ENCODE measurements at places on chromosomes 12 and 14. TPM values are rescaled to one million over a fixed set of nuclear protein-coding genes. Genes with fewer than 3 reads are reported as not detected.
A peak's percentile ranks its signal among the peaks of the same experiment; 100 is the strongest.

Gene L2HGDH
- total RNA-seq = 2.0 TPM

Gene GALNT9
- total RNA-seq = not detected

Gene SAMD4A
- total RNA-seq = 47.4 TPM

GRCh38 chr12:120965534-120966091, 12.7 kb upstream of the HNF1A start:
- no peaks in the 10 kb centered on the region for H3K4me1 ChIP-seq
- H3K36me3 ChIP-seq = no peaks in the 10 kb centered on the region
- no peaks in the 10 kb centered on the region for H3K27me3 ChIP-seq
- no peak for DNase-seq
- H3K4me3 ChIP-seq = no peak overlapping the region
- no peak overlapping the region for H3K27ac ChIP-seq

- H3K4me3 ChIP-seq = no peak overlapping the region
- H3K4me1 ChIP-seq = no peaks in the 10 kb centered on the region
- H3K27me3 ChIP-seq = no peaks in the 10 kb centered on the region
- H3K36me3 ChIP-seq = no peaks in the 10 kb centered on the region
- no peak for DNase-seq
Observed at GRCh38 chr14:55706893-55707292, 126.9 kb downstream of the KTN1 start.

DNA sequence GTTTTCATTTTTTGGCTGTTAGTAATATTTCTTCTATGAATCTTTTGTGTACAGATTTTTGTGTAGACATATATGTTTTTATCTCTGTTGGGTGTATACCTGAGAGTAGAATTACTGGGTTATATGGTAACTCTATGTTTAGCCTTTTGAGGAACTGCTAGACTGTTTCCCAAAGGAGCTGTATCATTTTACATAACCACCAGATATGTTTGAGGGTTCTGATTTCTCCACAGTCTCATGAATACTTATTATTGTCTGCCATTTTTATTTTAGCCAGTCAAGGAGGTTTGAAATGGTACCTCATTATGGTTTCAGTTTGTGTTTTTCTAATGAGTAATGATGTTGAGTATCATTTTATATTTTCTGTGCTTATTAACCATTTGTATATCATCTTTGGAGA, 1.9 kb downstream of the PCNX4 start:
- H3K4me3 ChIP-seq = peak overlapping the region; percentile 73
- no peaks in the 10 kb centered on the region for H3K27me3 ChIP-seq
- H3K27ac ChIP-seq = peak overlapping the region; percentile 97
- no peak for DNase-seq
- peaks cover 39% of the 10 kb centered on the region for H3K4me1 ChIP-seq

GRCh38 chr12:115620816-115621215, 656.7 kb downstream of the MED13L start:
- H3K27ac ChIP-seq = no peak overlapping the region
- no peak overlapping the region for H3K4me3 ChIP-seq
- DNase-seq = no peak
- no peaks in the 10 kb centered on the region for H3K4me1 ChIP-seq
